ENCODE measurements at places on chromosomes 2 and 18.

- DNase-seq, result no peak
These were observed 222.1 kb downstream of the MTX2 start for GRCh38 chr2:176491172-176491904.

- no peak for DNase-seq
These were observed 249.0 kb upstream of the TANK start for GRCh38 chr2:160911258-160911657.

DNA sequence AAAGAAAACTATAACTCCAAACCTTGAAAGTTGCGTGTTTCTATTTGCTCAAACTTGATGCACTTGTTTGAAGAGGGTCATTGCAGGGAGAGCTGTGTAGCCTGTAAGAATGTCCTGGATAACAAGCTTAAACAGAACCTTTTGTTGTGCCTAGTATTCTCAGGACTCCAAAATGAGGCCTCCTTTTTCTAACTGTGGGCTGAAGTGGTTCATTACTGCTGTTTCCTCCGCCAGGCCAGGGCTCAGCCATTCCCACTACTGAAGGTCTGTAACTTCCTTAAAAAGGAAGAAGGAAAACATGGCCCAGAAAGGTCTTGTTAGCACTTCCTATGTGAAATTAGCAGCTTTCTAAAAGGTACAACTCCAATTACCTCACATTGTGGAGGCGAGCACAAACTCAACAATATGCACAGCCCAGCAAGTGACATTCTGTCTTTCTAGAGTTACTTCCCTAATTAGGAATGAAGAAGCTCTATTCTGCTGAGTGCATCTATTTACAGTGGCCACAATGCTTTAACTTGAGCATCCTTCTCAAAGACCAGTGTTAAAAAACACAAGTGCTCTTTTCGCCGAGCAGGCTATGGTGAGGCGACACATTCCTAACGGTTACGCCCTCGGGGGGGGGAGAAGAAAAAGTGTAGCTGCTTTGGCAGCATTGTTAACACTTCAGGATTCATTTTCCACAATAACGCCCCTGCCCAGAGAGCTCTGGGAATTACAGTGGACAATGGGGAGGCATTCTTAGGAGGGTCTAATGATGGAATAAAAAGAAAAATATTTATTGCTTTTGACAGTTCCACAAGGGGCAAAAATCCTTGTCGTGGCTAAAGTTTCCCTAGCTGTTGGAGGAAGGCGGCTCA, 136.9 kb upstream of the SIX3 start:
- DNase-seq, result no peak

GRCh38 chr18:3485153-3486149, 35.5 kb downstream of the TGIF1 start:
- no peak for DNase-seq

DNA sequence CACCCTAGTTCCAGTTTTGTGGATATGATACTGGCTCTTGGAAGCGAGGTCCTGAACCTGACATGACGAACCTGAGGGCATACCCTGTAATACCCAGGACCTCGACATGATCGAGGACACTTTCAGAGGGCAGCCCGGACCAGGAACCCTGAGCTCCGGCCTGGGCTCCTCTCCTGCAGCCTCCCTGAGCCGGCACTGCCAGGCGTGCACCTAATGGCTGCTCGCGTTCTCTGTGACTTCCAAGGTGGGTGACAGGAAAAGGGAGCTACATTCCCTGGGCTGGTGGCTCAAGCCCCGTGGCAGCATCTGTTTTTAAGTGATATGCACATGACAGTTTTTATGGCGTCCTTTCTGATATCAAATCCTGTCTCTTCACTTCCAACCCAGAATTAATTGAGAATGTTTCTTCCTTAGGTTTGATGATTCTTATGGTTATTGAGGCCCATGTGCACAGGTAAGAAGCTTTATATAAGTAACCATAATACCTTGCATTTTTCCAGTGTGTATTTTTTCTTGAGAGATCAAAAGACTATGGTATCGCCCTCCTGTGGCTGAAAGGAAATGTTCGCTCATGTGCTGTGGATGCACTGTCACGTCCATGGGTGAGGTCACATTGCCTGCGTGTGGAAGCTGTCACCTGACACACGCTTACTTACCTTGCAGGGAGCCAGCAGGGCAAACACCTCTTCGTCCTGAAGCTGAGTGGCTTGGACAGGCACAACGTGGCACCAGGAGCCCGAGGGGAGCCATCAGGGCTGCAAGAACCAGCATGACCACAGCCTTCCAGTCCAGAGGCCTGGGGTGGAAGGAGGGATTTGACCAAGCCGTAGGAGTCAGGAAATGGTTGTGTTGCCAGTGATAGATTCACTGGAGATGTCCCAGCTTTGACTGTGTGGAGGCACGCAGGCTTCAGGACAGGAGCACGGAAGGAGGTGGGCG, 367.4 kb upstream of the MYT1L start:
- DNase-seq, result no peak

DNA sequence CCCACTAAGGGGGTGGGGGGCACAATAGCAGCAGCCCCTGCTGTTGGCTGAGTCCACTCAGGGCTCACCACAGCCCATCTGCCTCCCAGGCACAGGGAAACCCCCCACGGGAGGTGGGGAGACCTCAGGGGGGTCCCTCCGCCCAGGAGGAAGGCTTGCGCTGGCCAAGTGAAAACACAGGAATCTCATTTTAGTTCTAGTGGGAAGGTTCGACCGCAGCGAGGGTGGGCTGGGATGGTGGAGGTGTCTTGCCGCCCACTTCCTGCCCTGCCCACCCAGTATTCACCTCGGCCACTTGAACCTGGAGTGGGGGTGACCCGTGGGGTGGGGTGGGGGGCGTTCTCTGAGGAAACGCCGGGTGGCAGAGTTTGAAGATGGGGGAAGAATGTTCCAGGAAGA, 6.9 kb upstream of the BOK start:
- no peak for DNase-seq

DNA sequence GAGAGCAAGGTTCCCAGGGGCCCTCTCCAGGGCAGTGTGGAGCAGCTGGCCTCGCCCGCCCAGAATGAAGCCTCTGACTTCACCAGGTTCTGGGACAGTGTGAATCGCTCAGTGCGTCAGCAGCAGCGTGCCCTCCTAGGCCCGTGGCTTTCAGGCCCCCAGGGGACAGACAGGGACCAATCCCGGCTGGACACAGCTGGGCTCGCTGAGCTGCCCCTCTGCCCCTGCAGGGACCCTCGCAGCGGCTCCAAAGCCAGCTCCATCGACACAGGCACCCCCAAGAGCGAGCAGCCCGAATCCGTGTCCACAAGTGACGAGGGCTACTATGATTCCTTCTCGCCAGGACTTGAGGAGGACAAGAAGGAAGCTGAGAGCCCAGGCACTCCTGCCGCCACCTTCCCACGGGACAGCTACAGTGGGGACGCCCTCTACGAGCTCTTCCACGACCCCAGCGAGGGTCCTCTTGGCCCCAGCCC, 7.6 kb downstream of the AMER3 start:
- DNase-seq, result no peak

- DNase-seq, result no peak
These were observed 155.9 kb upstream of the MAP3K20 start for GRCh38 chr2:172919732-172920131.

DNA sequence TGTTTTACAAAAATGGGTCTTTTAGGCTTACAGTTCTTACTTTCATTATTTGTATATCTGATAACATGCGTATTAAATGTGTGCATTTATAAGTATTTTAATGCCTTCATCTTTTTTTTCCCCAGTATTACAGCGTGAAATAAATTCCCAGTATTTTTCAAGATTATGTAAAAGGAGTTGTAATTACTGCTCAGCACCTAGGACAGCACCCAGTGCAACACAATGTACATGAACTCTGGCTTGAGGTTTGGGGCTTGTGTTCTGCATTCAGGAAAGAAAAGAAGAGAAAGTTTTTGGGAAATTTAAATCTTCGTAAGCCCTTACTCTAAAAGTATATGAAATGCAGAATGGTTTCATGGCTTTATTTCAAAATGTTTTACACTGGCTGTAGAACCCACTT, 16.7 kb downstream of the ZNF638 start:
- no peak for DNase-seq

DNA sequence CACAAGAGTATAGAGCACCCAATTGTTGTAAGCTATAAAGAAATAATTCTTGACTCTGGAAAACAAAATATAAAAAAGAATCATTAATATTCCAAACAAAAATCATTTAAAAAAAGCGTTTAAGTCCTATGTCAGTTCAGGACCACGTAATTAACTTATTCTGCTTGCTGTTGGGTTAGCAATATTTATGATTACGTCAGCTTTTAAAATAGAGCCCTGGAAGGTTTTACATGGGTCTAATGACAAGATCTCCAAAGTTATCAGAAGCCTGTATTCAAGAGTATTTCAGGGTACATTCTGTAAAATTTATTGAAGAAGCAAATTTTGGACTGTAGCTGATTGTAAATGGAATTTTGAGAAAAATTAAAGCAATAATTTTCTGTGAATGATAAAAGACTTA, 521.6 kb downstream of the DCC start:
- DNase-seq, result no peak

DNA sequence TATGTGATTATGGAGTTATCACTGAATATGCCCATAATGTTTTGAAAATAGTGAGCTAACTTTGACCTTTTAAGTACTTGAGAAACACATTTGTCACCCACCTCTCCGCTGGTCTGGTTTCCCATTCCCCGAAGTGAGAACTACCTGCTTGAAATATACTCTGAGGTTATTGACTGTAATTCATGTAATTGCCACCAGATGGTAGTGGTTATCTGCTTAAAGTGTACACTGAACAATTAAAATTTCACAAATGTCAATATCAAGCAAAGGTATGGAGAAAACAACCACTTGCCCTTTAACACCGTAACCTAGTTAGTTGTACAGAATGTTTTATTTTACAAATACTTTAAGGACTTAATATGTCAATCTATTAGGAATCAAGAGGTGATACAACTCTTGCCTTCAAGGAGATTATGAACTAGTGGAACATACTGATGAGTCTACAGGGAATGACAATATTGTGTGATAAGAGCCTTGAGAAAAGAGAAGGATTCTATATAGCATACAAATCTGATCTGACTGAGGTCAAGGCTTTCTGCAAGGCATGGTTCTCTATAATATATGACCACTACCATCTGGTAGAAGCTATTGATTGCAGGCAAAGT, 316.8 kb upstream of the KCNH7 start:
- peak; percentile 25 for DNase-seq

GRCh38 chr2:123935405-123935804, 89.7 kb upstream of the CNTNAP5 start:
- no peak for DNase-seq

GRCh38 chr2:76446872-76447271, 736.2 kb upstream of the GCFC2 start:
- no peak for DNase-seq

GRCh38 chr2:237866101-237866621, 6.7 kb downstream of the RAMP1 start:
- no peak for DNase-seq

- no peak for DNase-seq
These were observed 23.9 kb downstream of the PECR start for GRCh38 chr2:216057688-216058193.
